ENCODE measurements at places on chromosomes 12 and 14.

DNA sequence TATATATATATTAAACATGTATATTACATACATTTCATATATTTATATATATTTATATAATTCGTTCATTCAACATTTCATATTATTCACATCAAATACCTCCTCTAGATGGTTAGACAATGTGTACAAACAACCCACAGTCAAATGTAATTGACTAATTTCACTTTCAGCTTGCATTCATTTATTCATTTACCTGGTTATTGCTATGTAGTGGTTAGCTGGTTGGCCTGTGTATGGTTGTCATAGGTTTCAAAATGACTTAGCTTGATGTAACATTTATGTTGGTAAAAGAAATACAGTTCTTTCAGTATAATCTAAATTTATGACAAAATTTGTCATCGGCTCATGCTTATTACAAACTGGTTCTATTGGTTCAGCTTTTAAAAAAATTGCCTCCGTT is 389 bp downstream of the OR4K13 start:
- no peaks in the 10 kb centered on the region for H3K27me3 ChIP-seq
- H3K36me3 ChIP-seq, result no peaks in the 10 kb centered on the region
- H3K4me3 ChIP-seq, result no peak overlapping the region
- H3K27ac ChIP-seq, result no peak overlapping the region
- no peaks in the 10 kb centered on the region for H3K4me1 ChIP-seq

GRCh38 chr14:56419750-56420149 is 159.8 kb upstream of the TMEM260 start:
- no peak overlapping the region for H3K4me3 ChIP-seq
- no peaks in the 10 kb centered on the region for H3K36me3 ChIP-seq
- H3K27me3 ChIP-seq, result peaks cover 2% of the 10 kb centered on the region
- H3K4me1 ChIP-seq, result peaks cover 23% of the 10 kb centered on the region
- no peak for DNase-seq
- no peak overlapping the region for H3K27ac ChIP-seq

DNA sequence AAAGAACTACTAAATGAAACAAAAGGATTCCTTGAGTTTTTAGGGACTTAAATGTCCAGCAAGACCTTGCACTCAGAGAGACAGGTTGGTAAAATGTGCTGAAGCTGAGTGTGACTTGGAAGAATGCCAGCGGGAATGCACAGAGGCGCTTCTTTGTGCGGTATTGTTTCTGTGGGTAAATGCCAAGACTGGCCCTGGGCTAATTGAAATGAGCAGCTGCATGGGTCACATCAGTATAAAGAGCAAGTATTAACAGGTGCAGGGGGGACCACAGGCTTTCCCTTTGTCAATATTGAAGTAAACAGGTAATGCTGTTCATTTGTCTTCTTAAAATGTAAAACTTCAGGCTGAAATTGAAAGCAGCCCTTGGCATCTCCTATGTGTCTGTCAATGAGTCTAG is 74.3 kb downstream of the LMO3 start:
- peak; percentile 68 for DNase-seq
- no peaks in the 10 kb centered on the region for H3K36me3 ChIP-seq
- H3K27me3 ChIP-seq, result no peaks in the 10 kb centered on the region
- H3K4me1 ChIP-seq, result peaks cover 4% of the 10 kb centered on the region
- H3K4me3 ChIP-seq, result no peak overlapping the region
- H3K27ac ChIP-seq, result no peak overlapping the region

DNA sequence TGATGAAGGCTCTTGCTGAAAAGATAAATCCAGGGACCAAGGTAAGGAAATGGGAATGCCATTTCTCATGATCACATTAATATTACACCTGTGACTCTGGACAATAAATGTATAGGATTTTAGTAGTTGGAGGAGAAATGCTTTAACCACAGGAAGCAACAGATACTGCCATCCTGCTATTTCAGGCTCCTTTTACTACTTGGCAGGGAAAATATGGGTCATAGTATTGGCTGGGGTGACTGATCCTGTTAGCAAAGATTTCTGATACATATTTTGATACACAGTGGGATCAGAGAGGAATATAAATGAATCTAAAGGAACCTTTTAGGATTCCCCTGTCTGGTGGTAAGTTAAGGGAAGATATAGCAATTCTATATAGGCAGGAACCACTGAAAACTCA is 115.0 kb downstream of the IGF1 start:
- no peaks in the 10 kb centered on the region for H3K36me3 ChIP-seq
- H3K4me1 ChIP-seq, result no peaks in the 10 kb centered on the region

- H3K4me1 ChIP-seq, result peaks cover 28% of the 10 kb centered on the region
- no peaks in the 10 kb centered on the region for H3K27me3 ChIP-seq
- H3K27ac ChIP-seq, result no peak overlapping the region
Measured at GRCh38 chr14:93112891-93113677, 2.6 kb downstream of the ITPK1 start.
